ENCODE measurements at places on chromosomes 3 and 15.

DNA sequence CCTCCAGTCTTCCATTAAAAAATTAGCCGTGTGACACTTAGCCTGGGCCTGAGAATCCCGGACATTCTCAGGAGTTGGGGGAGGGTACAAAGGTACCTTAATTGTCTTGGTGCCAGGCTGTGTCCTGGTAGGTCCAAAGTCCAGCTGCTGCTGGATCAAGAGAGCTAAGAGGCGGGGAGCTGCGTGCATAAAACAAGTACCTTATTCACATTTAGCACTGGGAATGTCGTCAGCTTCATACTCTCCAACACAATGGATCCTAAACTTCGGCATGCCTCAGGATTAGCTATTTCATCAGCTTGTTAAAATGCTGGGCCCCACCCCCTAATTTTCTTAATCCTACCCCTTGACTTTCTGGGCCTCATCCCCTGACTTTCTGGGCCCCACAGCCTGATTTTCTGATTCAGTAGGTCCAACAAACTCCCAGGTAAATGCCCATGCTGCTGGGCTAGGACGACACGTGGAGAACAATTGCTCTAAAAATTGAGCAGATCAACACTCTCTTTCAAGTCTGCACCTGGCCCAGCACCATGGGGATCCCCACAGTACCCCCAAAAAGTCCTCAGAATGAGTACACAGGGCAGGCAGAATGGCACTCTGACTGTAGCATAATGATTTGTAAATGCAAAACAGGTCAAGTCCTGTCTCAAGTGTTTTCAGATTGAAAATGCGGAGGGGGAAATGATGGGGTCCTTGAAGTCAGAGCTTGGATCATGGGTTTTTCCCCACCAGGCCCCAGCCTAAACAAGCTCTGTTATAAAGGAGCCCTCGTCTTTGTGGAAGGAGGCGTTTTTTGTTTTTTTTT is 5.6 kb upstream of the AEN start:
- ATAC-seq = no peak

GRCh38 chr3:129958755-129959154 is 15.8 kb upstream of the TRH start:
- ATAC-seq = no peak

GRCh38 chr3:196268284-196269163 is 19.0 kb downstream of the PCYT1A start:
- peak; percentile 40 for ATAC-seq

- no peak for ATAC-seq
Measured at GRCh38 chr3:37310666-37311050, 136.3 kb upstream of the LRRFIP2 start.

- no peak for ATAC-seq
Measured at GRCh38 chr15:67420137-67420536, 100.8 kb upstream of the C15orf61 start.

- ATAC-seq = no peak
Measured at GRCh38 chr3:168327856-168328255, 232.1 kb upstream of the GOLIM4 start.

DNA sequence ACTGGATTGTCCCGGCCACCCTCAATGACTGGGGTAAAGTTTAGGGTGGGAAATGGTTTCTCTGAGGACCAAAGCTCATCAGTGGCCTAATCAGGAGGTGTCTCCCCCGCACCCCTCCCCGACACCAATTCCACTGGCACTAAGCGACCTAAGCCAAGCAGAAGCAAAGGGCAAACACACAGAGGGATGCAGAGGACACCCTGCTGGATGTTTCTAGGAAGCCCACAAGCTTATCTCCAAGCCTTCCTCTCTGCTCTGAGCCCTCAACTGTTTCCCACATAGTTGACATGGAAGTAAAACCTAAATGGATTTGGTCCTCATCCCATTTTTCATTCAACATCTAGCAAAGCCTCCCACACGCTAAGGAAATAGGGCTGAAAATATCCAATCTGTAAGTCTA is 68.5 kb downstream of the C3orf70 start:
- ATAC-seq = no peak

DNA sequence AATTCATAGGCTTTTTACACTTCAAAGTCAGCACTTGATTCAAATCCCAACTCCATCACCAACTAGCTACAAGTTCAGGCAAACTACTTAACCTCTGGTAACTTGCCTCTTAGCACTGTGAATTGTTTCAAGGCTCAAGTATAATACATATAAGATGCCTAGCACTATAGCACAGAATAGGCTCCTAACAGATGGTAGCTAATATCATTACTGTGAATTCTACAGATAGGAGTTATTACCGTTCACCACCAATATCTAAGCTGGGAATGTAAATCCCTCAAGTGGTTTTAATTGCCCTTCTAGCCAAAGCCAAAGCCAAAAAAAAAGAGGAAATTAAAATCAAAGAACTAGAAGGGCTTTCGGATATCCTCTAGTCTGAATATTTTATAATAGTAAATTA is 15.4 kb downstream of the DLG1 start:
- no peak for ATAC-seq

GRCh38 chr3:24060055-24060454 is 115.0 kb downstream of the NR1D2 start:
- ATAC-seq = no peak

- no peak for ATAC-seq
Measured at GRCh38 chr3:107268469-107268868, 108.8 kb upstream of the CCDC54 start.
